Activated T-helper 1 cell treated with anti-CD3 and anti-CD28 coated beads, Interleukin-12 subunit alpha, Interleukin-12 subunit beta, Interleukin-2, Interleukin-4 antibody, amounts not matched to agents 30 ng/mL and 10 ng/mL and 1 ng/mL, durations not matched to agents 14 hours and 24 hours and 36 hours (primary cell): ENCODE measurements at places on chromosomes 12 and 14.

DNA sequence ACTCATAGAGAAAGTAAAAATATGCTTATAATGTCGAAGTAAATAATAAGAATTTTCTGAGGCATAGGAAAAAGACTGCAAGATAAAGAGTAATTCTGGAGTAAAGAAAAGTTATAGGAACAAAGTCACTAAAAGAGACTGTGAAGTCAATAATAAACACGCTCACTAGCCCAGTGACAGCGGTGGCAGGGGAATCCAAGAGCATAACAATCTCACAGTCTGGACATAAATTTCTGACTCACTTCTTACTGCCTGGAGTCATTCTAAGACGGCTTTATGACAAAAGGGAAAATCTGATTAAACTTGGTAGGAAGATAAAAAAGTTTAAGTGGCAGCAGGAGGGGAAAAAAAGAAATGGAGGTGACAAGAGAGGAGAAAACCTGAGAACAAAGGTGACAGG lies 56.4 kb upstream of the GRIP1 start:
- DNase-seq, result no peak

- no peak for DNase-seq
These were observed 276.2 kb downstream of the SSPN start for GRCh38 chr12:26471560-26471959.

GRCh38 chr12:66397574-66398290 lies 95.4 kb downstream of the HELB start:
- no peak for DNase-seq

GRCh38 chr12:20434996-20435395 lies 66.7 kb downstream of the PDE3A start:
- no peak for DNase-seq

GRCh38 chr14:105508069-105508468 lies 17.0 kb downstream of the TEDC1 start:
- DNase-seq, result no peak
